K562 (cell line): ENCODE measurements at places on chromosomes 2 and 18. TPM values are rescaled to one million over a fixed set of nuclear protein-coding genes. Genes with fewer than 3 reads are reported as not detected.

The UGT1A10 gene
- not detected in 2 replicates for total RNA-seq

DNA sequence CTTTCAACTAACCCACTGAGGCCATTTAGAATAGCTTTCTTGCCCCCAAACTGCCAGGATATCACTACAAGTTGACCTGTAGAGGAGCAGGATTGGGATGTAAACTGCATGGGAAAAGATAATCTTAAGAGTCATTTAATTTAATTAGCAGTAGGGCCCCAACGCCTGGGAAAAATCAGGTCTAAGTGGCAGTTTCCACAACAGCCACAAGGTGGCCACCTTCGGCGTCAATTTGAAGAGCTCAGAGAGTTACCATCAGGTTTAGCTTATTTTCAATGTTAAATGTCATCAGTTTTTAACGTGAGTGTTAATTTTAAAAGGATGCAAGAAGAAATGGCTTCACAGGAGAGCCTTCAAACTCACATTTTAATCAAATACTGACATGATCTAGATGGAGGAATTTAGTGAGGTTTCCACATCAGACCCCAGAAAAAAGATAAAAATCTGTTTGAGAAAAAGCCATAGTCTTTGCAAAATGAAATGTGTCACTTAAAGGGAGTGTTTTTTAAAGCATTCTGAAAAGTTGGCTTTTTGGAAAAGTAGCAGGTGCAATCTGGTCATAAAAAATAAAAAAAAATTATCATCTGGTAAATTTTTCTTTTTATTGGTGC is 77.3 kb upstream of the UPP2 start:
- no peaks in the 10 kb centered on the region for H3K36me3 ChIP-seq
- no peak overlapping the region for H3K27ac ChIP-seq
- no peak overlapping the region for H3K4me3 ChIP-seq
- peaks cover 6% of the 10 kb centered on the region for H3K27me3 ChIP-seq
- peaks cover 4% of the 10 kb centered on the region; the same call in 1 of the 2 replicates for H3K4me1 ChIP-seq
- DNase-seq: peak; percentile 78

DNA sequence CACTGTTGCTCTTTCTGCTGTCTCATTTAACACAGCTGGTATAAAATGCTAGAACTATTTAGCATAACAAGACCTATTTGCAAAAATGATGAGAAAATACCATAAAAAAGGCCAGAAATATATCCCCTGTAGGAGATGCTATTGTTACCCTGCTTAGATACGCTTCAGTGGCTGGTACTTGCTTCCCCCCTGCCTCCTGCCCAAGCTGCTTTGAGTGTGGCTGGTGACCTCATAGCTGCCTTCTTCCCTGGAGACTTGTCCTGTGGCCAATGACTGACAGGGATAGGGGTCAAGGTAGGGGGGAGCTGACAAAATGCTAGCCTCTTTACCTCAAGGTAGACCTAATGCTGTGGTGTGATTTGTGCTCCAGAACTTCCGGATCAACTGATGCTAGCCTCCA is 150.2 kb upstream of the ZEB2 start:
- no peaks in the 10 kb centered on the region for H3K36me3 ChIP-seq
- no peak overlapping the region for H3K4me3 ChIP-seq
- H3K4me1 ChIP-seq: no peaks in the 10 kb centered on the region; the same call in 1 of the 3 replicates

The DAPL1 gene
- not detected in 2 replicates for total RNA-seq

GRCh38 chr2:129906861-129907235 is 72.6 kb upstream of the RAB6C start:
- no peak for DNase-seq
- peaks cover 73% of the 10 kb centered on the region for H3K27me3 ChIP-seq
- no peaks in the 10 kb centered on the region for H3K36me3 ChIP-seq
- no peaks in the 10 kb centered on the region for H3K4me1 ChIP-seq
- no peak overlapping the region for H3K4me3 ChIP-seq
- no peak overlapping the region for H3K27ac ChIP-seq

GRCh38 chr18:10526561-10526949 is 728 bp downstream of the NAPG start:
- peak overlapping the region; percentile 77 for H3K4me3 ChIP-seq
- no peaks in the 10 kb centered on the region for H3K27me3 ChIP-seq

GRCh38 chr2:181463588-181463987 is 6.4 kb downstream of the ITGA4 start:
- DNase-seq: no peak
- no peak overlapping the region for H3K27ac ChIP-seq
- no peaks in the 10 kb centered on the region for H3K36me3 ChIP-seq
- no peak overlapping the region for H3K4me3 ChIP-seq
- H3K27me3 ChIP-seq: no peaks in the 10 kb centered on the region

- H3K27me3 ChIP-seq: peaks cover 10% of the 10 kb centered on the region
- H3K4me3 ChIP-seq: no peak overlapping the region
- no peaks in the 10 kb centered on the region for H3K4me1 ChIP-seq
- H3K27ac ChIP-seq: no peak overlapping the region
Observed at GRCh38 chr2:75140288-75140687, 59.0 kb downstream of the TACR1 start.

GRCh38 chr2:222860740-222861410 is at the start of gene ACSL3:
TSS of gene ACSL3 (plus strand) at chr2:222861036. CDS start at chr2:222908773, 47,737 bp downstream.
- no peaks in the 10 kb centered on the region for H3K27me3 ChIP-seq
- peak within 1 kb of the TSS; percentile 92 for H3K27ac ChIP-seq
- peak within 1 kb of the TSS; percentile 93 for H3K4me3 ChIP-seq
- H3K36me3 ChIP-seq: no peaks in the 10 kb centered on the region; the same call in 2 of the 3 replicates
- peak; percentile 94 for DNase-seq

The RPE gene
- 47.7 and 49.5 TPM in 2 replicates for total RNA-seq

The NCKAP5 gene
- not detected in 2 replicates for total RNA-seq

DNA sequence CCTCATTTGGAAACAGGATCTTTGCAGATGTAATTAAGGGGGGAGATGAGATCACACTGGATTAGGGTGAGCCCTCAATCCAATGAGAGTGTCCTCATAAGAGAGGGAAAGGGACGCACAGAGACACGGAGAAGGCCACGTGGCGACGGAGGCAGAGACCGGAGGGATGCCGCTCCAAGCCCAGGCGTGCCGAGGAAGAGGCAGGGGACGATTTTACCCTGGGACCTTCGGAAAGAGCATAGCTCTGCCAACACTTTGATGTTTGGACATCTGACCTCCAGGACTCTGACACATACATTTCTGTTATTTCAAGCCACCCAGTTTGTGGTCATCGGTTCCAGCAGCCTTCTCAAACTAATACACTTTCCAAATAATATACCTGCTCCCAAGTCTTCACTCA is 84.4 kb upstream of the ZCCHC2 start:
- H3K4me3 ChIP-seq: no peak overlapping the region
- H3K4me1 ChIP-seq: peaks cover 8% of the 10 kb centered on the region; the same call in 2 of the 3 replicates
- no peaks in the 10 kb centered on the region for H3K27me3 ChIP-seq
- H3K36me3 ChIP-seq: no peaks in the 10 kb centered on the region
- no peak for DNase-seq

GRCh38 chr2:241854342-241855244 is 4.1 kb downstream of the PDCD1 start:
- no peak for DNase-seq
- H3K4me3 ChIP-seq: no peak overlapping the region
- H3K36me3 ChIP-seq: no peaks in the 10 kb centered on the region
- H3K4me1 ChIP-seq: no peaks in the 10 kb centered on the region; the same call in 1 of the 3 replicates
- H3K27ac ChIP-seq: no peak overlapping the region

DNA sequence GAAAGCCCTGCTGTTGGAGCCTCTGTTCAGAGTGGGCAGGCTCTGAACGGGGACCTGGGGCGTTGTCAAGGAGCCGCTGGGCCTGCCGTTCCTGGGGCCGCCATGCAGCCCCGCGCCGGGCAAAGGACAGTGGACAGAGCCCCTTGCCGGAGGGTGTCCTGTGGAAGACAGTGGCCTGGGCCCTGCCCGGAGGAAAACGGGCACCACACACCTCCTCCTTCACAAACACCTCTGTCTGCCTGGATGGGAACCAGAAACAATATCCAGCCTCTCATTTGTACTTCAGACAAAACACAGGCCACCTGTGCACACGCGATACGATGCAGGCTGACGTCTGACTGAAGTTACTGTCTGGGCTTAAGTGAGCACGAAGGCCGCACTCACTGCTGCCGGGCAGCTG is 233.7 kb downstream of the TWIST2 start:
- 0 out of 3 replicates have a peak, but pooled peaks cover 2% of the 10 kb centered on the region for H3K36me3 ChIP-seq
- H3K27me3 ChIP-seq: no peaks in the 10 kb centered on the region
- DNase-seq: no peak
- no peak overlapping the region for H3K4me3 ChIP-seq

DNA sequence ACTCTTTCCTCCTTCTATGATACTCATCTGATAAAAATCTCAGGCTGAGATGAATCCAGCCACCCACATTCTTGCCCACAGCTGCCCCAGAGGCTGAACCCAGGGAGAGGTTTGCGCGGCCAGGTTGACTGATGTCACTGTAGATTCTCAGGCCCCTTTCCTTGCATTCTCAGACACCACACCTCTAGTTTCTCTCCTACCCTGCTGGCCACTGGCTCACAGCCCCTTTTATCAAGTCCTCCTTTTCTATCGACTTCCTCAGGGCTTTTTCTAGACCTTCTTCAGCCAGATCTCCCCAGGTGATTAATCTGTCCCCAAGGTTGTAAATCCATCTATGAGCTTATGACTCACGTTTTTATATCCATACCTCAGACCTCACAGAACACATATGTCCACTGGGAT is 99.8 kb downstream of the TACR1 start:
- no peak for DNase-seq
- no peak overlapping the region for H3K4me3 ChIP-seq
- no peaks in the 10 kb centered on the region for H3K27me3 ChIP-seq
- H3K36me3 ChIP-seq: no peaks in the 10 kb centered on the region
- H3K4me1 ChIP-seq: no peaks in the 10 kb centered on the region

DNA sequence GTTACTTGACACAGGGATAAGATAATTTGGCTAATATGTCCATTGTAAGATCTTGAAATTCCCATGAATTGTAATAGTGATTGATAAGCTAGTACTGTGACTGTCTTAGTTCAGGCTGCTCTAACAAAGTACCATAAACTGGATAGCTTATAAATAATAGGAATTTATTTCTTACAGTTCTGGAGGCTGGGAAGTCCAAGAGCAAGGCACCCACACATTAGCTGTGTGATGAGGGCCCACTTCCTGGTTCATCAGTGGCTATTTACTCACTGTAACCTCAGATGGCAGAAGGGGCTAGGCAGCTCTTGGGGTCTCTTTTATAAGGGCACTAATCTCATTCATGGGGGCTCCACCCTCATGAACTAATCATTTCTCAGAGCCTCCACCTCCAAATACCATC is 28.5 kb downstream of the NOSTRIN start:
- no peaks in the 10 kb centered on the region for H3K27me3 ChIP-seq
- no peak for DNase-seq
- no peaks in the 10 kb centered on the region for H3K4me1 ChIP-seq
- H3K4me3 ChIP-seq: no peak overlapping the region

DNA sequence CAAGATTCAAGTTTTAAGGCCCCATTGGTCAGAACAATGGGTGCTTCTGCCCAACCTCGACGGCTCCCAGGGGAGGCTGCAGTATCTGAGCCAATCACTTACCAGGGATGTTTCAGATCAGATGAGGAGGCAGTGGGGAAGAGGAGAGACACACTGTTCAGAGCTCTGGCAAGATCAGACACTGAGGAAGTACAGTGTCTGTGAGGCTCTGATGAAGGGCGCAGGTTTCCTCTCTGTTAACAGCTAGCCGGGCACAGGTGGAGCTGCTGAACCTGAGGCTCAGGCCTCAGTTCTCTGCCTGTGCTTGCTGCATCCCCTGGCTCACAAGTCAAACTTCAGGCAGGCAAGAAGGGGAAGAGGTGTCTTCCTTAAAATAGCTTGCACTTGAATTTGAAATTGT is 69.7 kb downstream of the TPO start:
- DNase-seq: no peak
- no peaks in the 10 kb centered on the region for H3K36me3 ChIP-seq
- H3K27ac ChIP-seq: no peak overlapping the region
- peaks cover 16% of the 10 kb centered on the region for H3K27me3 ChIP-seq
- no peaks in the 10 kb centered on the region for H3K4me1 ChIP-seq

The PTGR3 gene
- 29.9 and 32.3 TPM in 2 replicates for total RNA-seq

- H3K27ac ChIP-seq: peak overlapping the region; percentile 41; the same call in 2 of the 3 replicates
- H3K36me3 ChIP-seq: no peaks in the 10 kb centered on the region
- peaks cover 12% of the 10 kb centered on the region for H3K4me1 ChIP-seq
- no peak for DNase-seq
- H3K4me3 ChIP-seq: peak overlapping the region; percentile 49; the same call in 1 of the 2 replicates
- no peaks in the 10 kb centered on the region for H3K27me3 ChIP-seq
Observed at GRCh38 chr2:156437931-156438410, 1.8 kb downstream of the GPD2 start.

- no peak overlapping the region for H3K27ac ChIP-seq
- H3K4me3 ChIP-seq: no peak overlapping the region
- no peaks in the 10 kb centered on the region for H3K4me1 ChIP-seq
- no peaks in the 10 kb centered on the region for H3K36me3 ChIP-seq
- peak; percentile 11 for DNase-seq
Observed at GRCh38 chr2:118269408-118270051, 181.3 kb downstream of the INSIG2 start.

The EHD3 gene
- 0.11 TPM in 1 of 2 replicates, not detected in the other for total RNA-seq

- H3K4me3 ChIP-seq: no peak overlapping the region
- H3K36me3 ChIP-seq: peaks cover 32% of the 10 kb centered on the region; the same call in 2 of the 3 replicates
- no peak overlapping the region for H3K27ac ChIP-seq
- H3K27me3 ChIP-seq: no peaks in the 10 kb centered on the region
Observed at GRCh38 chr2:97801028-97801427, 87.7 kb downstream of the ZAP70 start.

DNA sequence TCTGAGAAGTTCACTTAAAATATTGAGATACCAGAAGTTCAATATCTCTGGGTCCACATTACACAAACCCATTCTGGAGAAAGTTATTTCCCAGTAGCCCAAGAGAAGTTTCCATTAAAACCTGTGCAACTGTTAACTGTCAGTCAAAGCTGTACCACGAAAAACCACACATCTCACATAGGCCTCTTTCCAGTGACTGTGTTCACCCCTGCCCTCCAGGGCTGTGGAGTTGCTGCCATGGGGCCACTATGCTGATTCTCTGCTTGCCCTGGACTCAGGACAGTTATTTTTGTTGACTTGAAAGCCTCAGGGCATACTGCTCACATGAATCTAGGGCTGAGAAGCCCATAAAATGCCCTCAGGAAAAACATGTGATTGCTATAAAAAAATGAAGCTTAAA is 153.8 kb downstream of the PIEZO2 start:
- no peaks in the 10 kb centered on the region for H3K36me3 ChIP-seq
- H3K4me1 ChIP-seq: no peaks in the 10 kb centered on the region
- H3K27me3 ChIP-seq: no peaks in the 10 kb centered on the region
- H3K27ac ChIP-seq: no peak overlapping the region

GRCh38 chr2:233011268-233011650 is 1.8 kb downstream of the NGEF start:
- H3K27ac ChIP-seq: no peak overlapping the region
- no peaks in the 10 kb centered on the region for H3K4me1 ChIP-seq
- DNase-seq: no peak
- H3K36me3 ChIP-seq: no peaks in the 10 kb centered on the region
- no peak overlapping the region for H3K4me3 ChIP-seq
- H3K27me3 ChIP-seq: no peaks in the 10 kb centered on the region

GRCh38 chr2:97718051-97718882 is 4.9 kb downstream of the ZAP70 start:
- no peak overlapping the region for H3K27ac ChIP-seq
- H3K27me3 ChIP-seq: no peaks in the 10 kb centered on the region

DNA sequence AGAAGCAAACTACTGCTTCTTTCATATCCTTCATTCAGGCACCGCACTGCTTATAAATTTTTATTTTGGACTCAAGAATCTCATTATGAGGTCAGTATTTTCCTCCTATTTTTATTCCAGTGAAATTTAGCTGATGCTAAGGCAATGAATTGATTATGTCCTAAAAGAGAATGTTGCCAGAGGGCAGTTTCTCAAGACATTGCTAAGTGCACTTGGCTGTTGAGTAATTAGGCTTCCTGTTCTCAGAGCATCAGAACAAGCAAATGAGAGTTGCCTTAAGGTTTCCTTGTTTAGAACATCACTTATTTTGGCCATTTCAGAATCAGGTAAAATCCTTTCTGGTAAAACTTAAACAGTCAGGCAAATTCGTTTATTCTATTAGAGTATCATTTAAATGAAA is 548.6 kb upstream of the ZEB2 start:
- no peak overlapping the region for H3K27ac ChIP-seq
- no peaks in the 10 kb centered on the region for H3K27me3 ChIP-seq
- H3K4me1 ChIP-seq: no peaks in the 10 kb centered on the region
